Activated CD4-positive, alpha-beta T cell treated with anti-CD3 and anti-CD28 coated beads for 36 hours (primary cell): ENCODE measurements at places on chromosomes 2 and 18. TPM values are rescaled to one million over a fixed set of nuclear protein-coding genes. Genes with fewer than 3 reads are reported as not detected.

Gene ADD2
- total RNA-seq, result 31.5 TPM

DNA sequence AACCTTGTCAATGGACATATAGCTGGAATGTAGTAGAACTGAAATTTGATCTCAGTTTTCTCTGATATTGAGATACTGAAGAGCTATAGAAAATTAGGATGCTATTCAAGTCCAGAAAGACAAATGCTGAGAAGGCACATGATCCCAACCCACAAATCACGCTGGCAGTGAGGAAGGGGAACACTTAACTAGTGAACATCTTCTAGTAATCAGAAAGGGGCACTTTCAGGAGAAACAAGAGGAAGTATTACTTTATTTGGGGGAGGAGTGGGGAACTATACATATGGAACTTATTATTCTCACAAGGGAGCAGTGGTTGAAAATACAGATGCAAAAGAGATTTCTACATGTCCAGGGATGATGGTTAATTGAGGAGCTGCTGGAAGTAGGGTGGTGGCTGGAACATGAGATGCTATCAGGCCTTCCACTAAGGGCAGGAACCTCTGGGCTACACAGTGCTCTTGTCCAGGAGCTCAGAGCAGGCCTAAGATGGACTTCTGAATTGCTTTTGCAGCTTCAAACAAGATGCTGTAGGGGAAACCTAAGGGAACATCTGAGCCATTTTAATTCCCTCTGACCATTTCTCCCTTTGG lies 79.3 kb downstream of the TGFA start:
- no peak for DNase-seq

GRCh38 chr18:62883937-62884735 lies 168.8 kb downstream of the PHLPP1 start:
- DNase-seq, result no peak

DNA sequence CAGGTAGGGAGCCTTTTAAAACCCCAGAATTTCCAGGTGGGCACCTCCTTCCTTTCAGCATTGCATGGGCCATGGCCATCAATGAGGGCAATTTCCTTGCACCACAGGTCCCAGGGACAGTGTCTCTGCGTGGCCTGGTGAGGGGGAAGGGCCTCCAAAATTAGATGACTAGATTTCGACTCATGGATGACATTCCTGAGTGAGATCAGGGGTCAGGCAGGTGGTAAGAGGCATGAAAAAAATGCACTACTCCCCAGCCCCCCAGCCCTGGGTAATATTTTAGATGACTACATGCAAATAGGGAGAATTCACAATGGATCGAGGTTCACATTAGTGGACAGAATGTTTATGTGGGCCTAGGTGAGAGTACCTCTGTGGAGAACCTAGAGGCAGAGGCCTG lies 19.0 kb upstream of the IGFBP5 start:
- DNase-seq, result no peak

GRCh38 chr2:71601136-71602114 lies 148.1 kb downstream of the DYSF start:
- DNase-seq, result no peak

- no peak for DNase-seq
Observed at GRCh38 chr2:8636721-8637636, 44.9 kb upstream of the ID2 start.

Gene KCNIP3
- total RNA-seq, result not detected

Gene TLX2
- total RNA-seq, result 0.21 TPM

Gene AQP4
- not detected for total RNA-seq

Gene GKN1
- not detected for total RNA-seq

GRCh38 chr2:70975237-70975636 lies 3.2 kb upstream of the ANKRD53 start:
- no peak for DNase-seq

- DNase-seq, result no peak
Observed at GRCh38 chr2:206920310-206920709, 19.0 kb upstream of the CPO start.

- no peak for DNase-seq
Observed at GRCh38 chr2:235439959-235440662, 53.7 kb upstream of the AGAP1 start.

GRCh38 chr18:27778925-27779324 lies 398.0 kb downstream of the CDH2 start:
- no peak for DNase-seq

- peak; percentile 88 for DNase-seq
Observed at GRCh38 chr2:29115797-29116781, 874 bp downstream of the CLIP4 start.

DNA sequence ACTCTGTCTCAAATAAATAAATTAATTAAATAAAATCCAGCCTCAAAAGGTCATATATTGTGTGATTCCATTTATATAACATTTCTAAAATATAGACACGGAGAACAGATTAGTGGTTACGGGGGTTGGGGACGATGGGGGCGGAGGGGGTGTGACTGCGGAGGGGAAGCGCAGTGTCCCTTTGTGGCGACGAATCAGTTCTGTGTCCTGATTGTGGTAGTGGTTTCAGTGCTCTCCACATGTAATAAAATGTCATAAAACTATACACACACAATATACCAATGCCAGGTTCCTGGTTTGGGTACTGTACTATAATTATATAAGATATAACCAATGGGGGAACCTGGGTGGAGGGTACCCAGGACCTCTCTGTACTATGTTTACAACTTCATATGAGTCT lies 186.4 kb downstream of the ANAPC1 start:
- no peak for DNase-seq

Gene MAPK4
- total RNA-seq, result not detected

DNA sequence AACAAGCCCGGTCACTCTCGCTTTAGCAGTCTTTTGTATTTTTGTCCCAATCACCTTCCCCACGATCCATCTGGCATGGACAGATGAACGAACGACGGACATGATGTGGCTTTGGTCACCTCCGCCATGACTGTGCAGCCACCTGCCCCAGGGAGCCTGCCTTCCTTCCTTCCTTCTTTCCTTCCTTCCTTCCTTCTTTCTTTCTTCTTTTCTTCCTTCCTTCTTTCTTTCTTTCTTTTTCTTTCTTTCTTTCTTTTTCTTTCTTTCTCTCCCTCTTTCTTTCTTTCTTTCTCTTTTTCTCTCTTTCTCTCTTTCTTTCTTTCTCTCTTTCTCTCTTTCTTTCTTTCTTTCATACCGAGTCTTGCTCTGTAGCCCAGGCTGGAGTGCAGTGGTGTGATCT lies 39.0 kb downstream of the ATP8B1 start:
- no peak for DNase-seq

Gene RALBP1
- total RNA-seq, result 51.1 TPM

DNA sequence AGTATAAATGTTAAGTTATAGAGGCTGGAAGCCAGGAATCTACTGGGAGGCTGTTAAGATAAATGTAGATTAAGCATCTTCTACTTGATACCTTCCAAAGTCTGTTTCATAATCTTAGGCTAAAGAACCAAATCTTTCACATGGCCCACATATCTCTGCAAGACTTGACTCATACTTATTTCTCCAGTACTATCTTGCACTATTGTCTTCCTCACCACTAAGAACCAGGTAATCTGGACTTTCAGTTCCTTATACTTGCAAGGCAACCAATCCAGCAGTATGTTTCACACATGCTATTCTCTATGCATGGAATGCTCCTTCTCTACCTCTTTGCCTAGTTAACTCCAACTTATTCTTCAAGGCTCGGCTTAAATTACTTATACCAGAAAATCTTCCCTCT lies 62.2 kb downstream of the RBMS1 start:
- no peak for DNase-seq

GRCh38 chr2:11819235-11819729 lies 72.8 kb downstream of the LPIN1 start:
- no peak for DNase-seq

Gene SLC11A1
- 0.09 TPM for total RNA-seq

- DNase-seq, result peak; percentile 56
Observed at GRCh38 chr18:6729247-6730091, at the start of gene ARHGAP28. Gene ARHGAP28 (plus strand): TSS chr18:6729716. CDS start chr18:6729822, 106 bp downstream.

Gene STARD6
- 0.23 TPM for total RNA-seq

- DNase-seq, result no peak
Observed at GRCh38 chr2:128299628-128300027, 19.0 kb downstream of the HS6ST1 start.

Gene CLIP4
- total RNA-seq, result 22.7 TPM

GRCh38 chr2:238267341-238267710 lies 21.1 kb downstream of the PER2 start:
- DNase-seq, result no peak

Gene MC5R
- not detected for total RNA-seq

DNA sequence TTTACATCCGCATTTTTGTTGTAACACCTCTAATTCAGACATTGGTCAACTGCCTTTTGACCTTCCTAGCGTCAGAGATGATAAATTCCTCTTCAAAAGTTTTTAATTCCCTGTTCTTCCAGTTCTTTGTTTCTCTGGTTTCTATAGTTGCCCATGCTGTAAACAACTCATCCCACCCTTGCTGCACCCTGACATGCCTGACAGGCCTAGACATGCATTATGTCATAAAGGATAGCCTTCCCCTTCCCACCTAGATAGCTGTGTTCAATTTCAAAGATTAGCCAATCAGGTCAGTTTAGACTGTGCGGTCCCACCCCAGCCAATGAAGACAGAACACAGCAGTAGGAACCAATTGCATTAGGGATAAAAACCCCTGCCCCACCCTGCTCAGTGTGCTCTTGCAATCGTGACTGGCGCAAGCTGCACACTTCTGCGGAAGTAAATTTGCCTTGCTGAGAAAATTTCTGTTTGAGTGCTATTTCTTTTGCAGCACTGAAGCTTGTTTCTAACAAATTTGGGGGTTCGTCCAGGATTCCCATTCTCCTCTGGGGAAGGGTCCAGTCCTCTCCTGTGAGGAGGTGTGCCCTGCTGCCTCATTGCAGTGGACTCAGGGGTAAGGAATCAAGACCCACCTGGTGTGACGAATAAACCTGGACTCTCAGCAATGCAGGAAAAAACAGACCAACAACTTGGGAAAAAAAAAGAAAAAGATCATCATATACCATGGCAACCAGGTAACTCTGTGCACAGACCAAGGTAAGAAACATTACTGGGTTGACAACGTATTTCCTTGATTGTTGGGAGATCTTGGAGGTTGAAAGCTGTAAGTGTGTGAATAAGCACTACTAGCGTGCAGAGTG lies 9.1 kb upstream of the SAP130 start:
- DNase-seq, result no peak

DNA sequence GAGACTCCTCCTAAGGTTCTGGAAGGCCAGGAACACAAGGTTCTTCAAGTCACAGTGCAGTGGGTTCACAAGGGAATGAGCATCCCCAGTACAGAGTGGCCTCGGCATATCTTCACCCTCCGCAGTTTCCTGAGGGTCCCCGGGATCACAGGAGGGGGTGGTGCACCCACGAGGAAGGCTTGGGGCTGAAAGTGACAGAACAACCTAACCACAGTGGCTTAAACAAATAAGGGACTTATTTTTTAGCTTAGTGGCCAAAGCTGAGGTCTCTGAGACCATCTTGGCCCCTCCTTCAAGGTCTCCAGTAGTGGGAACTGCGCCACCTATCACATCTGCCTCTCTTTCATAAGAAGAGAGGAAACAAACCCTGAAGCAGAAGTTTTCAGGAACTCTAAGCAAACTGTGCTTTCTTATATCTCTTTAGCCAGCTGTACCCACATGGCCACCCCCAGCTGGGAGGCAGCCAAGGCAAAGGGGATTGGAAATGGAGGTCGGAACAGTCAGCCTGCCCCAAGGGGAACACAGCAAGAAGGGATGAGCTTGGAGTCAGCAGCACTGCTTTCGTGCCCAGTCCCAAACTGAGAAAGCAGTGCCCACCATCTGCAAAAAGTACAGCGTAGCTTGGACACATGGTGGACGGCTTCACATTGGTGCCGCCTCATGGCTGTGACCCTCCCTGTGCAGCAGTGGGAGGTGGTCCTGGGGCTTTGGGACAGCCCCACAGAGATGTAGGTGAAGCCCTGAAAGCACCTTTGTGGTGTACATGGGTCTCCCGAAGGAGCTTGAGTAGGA lies 260.0 kb upstream of the ID2 start:
- no peak for DNase-seq

DNA sequence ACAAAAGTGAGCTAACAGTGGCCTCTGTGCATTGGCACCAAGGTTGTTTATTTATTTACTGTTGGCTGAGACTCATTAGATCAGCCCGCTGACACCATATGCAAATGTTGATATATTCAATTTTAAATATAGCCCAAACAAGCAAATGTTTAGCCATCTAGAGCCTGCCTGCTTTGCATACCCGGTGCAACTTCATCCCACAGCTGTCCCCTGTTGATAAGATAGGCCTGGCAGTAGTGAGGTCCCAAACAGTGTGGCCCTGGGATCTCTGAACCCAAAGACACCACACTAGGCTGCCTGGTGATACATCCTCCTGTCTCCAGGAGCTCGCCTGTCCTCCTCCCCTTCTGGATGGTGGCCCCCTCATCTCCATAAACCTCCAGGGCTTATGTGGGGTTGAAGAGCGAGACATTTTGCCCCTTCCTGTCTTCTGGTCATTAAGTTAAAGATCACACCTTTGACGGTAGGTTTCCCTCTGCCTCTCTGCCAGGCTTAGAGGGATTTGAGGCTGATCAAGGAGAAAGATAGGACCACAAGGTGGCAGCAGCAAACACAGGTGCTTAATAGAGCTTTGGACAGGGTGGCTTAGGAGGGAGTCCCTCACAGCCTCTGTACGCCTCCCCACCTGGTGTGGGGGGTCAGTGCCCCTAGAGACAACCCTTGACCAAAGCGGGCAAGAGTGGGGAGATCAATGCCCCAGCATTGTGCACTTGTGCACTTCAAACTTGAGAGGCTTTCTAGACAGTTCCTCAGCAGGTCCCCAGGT lies 23.7 kb upstream of the MYO5B start:
- DNase-seq, result peak; percentile 57

DNA sequence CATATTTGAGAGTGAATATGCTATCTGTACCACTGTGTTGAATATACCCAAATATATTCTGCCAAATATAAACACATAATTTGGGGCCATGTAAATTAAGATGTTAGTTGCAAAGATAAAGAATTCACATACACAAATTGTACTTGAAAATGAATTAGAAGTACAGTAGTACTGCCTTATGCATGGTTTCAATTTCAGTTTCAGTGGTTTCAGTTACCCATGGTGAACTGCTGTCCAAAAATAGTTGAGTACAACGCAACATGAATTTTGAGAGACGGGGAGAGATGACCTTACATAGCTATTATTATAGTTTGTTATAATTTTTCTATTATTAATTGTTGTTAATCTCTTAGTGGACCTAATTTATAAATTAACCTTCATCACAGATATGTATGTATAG lies 1313.0 kb upstream of the FAM98A start:
- DNase-seq, result no peak

DNA sequence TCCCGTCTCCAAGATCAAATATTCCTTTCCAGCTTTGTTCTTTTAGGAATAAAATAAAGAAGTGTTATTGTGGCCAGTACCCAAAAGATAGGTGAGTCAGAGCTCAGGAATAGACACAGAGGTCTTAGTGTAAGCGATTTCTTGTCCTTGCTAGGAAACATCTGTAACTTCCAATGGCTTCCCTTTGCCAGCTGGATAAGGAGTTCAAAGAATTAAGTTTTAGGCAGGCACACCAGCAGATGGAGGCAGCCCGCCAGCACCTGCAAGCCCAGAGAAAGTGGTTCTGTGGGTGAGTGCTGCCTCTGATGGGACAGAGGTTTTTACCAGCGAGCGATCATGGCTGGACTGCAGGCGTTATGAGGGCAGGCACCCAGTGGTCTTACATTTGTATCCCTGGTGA lies 125.4 kb downstream of the MGAT5 start:
- no peak for DNase-seq

Gene STAT1
- 317 TPM for total RNA-seq
